ENCODE measurements at places on chromosomes 13 and 19.

DNA sequence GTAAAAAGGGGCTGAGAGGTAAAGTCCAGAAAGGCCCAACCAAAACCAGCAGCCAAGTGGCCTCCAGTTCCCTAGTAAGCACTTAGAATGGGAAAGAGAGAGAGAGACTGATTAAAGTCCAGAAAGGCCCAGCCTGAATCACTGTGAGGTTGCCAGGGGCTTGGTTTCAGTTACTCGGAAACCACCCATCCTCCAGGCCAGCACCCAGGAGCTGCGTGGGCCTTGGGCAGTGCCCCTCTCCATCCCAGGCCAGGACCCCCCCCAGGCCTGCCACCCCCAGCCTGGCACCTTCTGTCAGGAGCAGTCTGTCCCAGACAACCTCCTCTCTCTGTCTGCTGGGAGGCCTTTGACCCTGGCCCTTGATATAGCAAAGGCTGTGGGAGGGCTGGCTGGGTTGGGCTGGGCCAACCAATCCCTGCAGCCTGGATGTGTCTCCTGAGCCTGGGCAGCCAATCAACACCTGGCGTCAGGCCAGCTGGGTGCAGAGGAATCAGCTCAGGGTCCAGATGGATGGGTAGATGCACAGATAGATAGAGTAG lies at the start of gene CYP4F2:
TSS of gene CYP4F2 (minus strand) at position 337 of the 539 bp plus-strand sequence. CDS start 463 bp downstream, outside the sequence.
- DNase-seq = no peak

GRCh38 chr19:3771906-3772455 lies at the start of gene RAX2:
Gene RAX2 (minus strand): TSS chr19:3772228. CDS start chr19:3771742, 486 bp downstream.
- DNase-seq = no peak

DNA sequence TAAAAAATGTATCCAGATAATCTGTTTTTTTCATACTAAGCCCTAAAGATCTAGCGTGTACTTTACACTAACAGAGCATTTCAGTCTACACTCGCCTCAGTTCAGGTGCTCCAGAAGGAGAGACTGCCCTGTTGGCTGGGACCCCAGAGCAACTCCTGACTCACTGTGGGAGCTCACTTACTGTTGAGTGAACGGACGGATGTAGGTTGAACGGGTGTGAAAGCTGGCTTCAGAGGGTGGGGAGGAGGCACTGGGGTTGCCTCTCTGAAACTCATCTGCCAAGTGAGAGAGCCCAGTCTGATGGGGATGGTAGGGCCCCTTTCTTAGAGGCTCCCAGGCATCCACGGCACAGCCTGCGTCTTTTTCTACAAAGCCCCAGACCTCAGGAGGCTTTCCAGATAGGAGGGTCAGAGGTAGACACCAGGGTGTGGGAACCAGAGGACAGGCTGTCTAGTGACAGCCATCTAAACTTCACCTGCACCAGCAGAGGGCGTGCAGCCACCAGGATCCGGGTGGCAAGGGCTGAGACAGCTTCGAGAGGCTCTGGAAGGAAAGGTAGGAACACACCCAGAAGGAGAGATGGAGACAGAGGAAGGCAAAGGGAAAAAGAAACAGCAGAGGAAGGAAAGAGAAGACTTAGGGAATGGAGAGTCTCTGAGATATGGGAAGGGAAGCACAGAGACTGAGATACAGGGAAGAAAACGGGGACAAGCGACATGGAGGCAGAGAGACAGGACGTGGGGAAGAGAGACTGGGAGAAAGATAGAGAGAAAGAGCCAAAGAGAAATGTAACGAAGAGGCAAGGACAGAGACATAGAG lies 3.7 kb downstream of the KASH5 start:
- DNase-seq = no peak

GRCh38 chr19:15297416-15298224 lies 34.7 kb downstream of the BRD4 start:
- DNase-seq = no peak

- DNase-seq = no peak
Observed at GRCh38 chr13:45422731-45423292, 4.6 kb upstream of the SLC25A30 start.

- no peak for DNase-seq
Observed at GRCh38 chr19:15837221-15837731, 21.8 kb upstream of the OR10H1 start.

DNA sequence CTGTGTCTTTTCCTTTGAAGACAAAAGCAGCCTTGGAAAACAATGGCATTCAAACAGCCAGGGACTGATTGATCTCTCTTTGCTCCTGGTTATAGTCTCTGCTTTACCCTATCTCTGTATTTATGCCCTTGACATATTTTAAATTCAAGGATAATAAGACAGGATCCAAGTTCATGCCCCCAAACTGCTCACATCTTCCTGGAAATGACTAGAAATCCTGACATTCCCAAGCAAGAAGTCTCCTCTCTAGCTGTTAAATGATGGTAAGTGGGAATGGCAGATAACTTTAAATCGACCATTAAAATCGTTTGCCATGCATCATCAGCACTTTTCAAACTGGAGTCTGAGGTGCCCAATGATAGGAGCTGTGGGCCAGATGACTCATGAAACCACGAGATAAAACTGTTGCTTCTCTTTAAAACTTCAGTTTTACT lies 435.6 kb downstream of the FOXO1 start:
- no peak for DNase-seq

DNA sequence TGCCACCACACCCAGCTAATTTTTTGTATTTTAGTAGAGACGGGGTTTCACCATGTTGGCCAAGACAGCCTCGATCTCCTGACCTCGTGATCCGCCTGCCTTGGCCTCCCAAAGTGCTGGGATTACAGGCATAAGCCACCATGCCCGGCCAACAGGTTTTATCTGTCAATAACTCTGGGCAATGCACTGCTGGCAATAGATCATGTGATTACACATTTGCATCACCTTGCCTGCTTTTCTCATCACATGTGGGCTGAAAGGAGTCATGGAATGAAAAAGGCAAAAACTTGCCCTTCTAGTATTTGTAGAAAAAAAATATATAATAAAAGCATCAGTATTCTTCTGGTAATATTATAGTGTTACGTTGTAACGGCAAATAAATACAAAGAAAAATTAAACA lies 164.5 kb downstream of the NHLRC3 start:
- no peak for DNase-seq

DNA sequence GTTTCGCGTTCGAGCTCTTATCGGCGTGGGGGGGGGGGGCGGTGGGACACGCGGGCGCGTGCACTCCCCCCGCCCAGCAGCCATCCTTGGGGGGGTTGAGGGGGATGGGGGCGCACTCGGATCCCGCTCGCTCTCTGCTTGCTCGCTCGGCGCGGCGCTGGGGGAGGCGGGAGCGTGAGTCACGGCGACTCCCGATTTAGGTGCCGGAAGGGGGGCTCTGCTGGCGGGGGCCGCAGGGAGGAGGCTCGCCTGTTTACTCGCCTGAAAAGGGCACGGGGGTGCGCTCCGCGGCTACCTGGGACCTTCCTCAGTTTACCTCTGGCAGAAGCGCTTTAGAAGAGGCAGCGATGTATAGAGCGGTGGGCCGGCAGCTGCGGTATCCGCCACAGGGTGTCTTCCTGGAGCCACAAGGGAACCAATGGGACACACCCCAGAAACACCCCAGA lies 1.1 kb upstream of the PDE4A start:
- DNase-seq = no peak

DNA sequence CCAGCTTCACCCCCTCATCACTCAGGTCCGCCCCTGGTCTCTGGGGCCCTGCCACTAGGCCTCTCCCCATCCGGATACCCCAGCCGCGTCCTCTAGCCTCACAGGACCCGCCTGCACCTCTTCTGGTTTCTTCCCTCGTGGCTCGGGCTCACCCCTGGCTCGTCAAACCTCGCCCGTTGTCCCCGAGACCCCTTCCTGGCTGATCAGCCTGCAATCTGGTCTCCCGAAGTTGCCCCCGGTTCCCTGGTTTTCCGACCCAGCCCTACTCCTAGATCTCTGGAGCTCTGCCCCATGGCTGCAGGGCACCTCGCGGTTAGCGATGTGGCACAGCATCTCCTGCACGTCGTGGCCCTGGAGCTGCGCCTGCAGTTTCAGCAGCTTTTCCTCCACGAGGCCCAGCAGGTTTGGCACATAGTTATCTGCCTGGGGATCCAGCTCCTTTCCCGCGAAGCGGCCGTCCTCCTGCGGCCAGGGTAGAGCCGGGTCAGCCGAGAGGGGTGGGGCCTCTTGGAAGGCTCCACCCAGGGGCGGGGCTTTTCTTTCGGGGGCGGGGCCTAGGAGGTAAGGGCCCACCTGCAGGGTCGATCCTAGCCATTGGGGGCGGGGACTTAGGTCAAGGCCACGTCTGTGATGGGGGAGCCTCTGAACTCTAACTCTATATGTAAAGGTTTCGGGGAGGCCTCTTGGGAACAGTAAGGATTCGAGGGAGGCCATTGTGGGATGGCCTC lies 2.4 kb upstream of the RGL3 start:
- no peak for DNase-seq

DNA sequence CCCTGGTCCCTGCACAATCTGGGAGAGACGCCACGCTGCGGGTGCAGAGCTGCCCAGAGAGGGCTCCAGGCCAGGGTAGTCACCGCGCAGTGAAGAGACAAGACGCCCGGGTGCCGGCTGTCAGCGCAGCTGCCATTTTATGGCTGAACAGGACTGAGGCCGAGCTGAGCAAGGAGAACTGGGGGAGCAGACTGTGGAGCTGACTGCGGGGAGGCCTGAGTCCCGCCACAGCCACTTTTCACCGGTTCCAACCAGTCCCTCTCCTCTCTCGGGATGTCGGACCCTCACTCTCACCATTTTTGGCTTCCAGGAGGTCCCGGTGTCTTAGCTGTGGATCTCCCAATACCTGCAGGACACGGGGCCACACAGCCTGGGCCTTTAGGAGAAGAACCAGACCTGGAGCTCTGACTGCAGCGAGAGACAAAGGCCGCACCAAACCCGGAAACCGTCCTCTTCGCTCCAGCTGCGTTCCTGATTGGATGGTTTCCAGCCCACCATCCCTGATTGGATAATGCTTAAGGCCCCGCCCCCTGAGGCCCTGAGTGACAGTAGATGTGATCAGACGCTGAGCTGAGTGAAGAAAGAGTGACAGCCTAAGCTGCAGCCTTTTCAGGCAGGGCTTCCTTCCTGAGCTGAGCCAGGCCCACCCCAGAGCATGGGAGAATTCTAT lies at the start of gene ZNF626:
TSS of gene ZNF626 (minus strand) at position 422 of the 670 bp plus-strand sequence. CDS start at position 297, 125 bp downstream.
- peak; percentile 0 for DNase-seq

- no peak for DNase-seq
Observed at GRCh38 chr19:34481861-34482379, 362 bp downstream of the WTIP start.

DNA sequence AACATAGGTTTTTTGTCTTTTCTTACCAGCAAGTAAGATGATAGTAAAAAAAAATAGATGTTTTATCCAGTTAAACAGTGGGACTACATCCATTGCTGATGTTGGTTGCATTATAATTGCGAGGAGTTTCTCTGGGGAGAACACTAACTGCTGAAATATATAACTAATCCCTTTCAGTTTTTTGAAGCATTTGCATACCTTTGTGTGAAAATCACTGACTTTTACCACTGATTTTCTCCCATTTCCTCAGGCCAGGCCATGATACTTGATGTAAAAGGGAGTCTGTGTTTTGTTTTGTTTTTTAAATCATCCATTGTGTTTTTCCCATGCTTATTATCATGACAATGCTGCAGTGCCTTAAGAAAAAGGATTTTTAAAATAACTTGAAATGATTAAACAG lies 699.5 kb downstream of the PCDH9 start:
- DNase-seq = no peak

DNA sequence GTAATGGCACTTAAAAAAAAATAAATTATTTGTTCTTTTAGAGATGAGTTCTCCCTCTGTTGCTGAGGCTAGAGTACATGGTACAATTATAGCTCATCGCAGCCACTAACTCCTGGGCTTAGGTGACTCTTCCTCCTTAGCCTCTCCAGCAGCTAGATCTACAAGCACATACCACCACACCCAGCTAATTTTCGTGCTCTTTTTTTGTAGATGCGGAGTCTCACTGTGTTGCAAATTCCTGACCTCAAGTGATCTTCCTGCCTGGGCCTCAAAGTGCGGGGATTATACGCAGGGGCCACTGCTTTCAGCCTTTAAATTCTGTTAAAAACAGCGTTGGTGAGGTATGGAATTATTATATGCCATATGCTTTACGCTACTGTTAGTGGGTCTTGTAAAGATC lies 2034.0 kb downstream of the OLFM4 start:
- no peak for DNase-seq

DNA sequence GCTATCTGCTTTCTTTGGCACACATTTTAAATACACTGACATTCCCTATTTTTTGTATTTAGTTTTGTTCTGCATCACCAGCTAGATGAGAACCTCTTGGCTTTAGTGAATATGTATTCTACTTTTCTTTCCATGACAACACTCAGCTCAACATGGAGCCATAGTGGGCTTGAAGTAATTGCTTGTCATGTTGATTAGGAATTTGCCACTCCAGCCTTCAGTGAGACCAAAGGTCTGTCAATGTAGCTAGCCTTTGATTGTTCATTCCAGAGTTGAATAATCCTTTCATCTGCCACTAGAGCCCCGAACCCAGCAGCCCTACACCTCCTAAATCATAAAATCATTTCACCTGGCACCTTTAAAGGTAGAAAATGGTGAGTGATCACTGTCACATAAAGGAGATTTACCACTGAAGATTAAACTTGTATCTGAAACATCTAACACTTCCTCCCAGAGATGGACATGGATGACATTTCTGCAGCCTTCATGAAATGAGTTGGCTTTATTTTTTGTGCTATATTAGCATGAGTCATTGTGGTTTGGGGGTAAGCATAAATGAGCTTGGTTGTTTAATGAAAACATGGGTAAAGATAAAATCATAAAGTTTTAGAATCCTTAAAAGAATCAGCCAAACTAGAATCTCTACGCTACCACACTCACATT lies 29.2 kb upstream of the GARRE1 start:
- DNase-seq = no peak

DNA sequence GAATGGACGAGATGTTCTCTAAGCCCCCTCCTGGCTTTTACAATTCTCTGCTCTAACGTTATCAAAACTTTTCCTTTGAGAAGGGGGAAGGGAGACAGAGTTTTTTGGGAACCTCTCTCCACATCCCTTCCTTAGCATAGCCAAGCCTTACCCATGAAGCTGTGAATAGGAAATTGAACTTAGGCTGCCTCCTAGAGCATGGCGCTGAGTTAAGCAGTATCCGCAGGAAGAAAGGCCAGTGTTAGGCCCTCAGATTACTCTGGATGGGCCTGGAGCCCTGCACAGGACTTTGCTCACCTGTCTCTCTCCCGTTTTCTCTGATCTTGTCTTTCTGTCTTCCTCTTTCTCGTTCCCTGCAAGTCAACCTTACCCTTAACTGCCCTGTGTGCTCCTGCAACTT lies 39.6 kb downstream of the CYP2B6 start:
- no peak for DNase-seq

DNA sequence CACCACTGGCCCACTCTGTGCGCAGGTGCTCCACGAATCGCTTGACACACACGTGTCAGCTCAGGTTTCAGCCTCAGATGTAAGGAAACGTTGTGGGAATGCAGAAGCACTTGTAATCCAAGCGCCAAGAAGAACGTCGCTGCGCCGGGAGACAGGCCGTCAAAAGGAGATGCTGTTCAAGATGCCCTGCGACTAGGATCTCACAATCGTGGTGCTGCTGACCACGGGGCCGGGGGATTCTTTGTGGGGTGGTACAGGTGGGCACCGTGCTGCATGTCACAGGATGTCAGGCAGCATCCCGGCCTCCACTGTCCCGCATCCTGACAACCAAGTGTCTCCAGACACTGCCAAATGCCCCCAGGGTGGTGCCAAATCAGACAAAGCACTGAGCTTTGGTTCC lies 16.9 kb upstream of the SIGLEC11 start:
- DNase-seq = no peak
